ENCODE measurements at places on chromosomes 5 and 9.

DNA sequence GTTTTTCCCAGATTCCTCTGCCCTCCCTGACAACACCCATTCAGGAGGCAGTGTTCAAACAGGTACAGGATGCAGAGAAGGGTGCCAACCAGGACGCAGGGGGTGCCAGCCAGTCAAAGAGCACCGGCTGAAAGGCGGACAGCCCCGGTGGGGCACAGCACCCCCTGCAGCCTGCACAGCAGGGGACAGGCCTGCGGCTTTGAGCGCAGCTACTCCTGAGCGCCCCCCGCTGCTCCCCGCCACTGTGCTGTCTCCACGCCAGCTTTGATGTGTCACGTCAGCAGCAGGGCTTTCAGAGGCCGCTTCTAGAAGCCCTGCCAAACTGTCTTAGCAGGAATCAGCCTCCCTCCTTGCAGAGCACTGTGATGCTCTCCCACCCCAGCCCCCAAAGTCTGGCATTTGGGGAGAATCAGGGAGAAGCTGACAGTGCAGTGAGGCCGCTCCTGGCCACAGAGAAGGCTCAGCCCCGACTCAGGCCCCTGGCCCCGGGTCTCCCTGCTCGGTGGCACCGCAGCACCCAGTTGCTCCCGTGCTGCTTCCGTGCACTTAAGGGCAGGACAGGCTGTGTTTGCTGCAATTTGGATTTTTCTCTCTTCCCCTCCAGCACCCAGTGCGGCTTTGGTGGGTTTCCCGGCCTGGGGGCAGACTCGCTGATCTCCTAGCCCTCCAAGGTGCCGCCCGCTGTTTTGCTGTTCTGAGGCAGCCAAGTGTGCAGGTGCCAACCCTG is 20.3 kb downstream of the AK8 start:
- DNase-seq: no peak

- no peak for DNase-seq
Observed at GRCh38 chr9:134296301-134297082, 29.8 kb upstream of the RXRA start.

DNA sequence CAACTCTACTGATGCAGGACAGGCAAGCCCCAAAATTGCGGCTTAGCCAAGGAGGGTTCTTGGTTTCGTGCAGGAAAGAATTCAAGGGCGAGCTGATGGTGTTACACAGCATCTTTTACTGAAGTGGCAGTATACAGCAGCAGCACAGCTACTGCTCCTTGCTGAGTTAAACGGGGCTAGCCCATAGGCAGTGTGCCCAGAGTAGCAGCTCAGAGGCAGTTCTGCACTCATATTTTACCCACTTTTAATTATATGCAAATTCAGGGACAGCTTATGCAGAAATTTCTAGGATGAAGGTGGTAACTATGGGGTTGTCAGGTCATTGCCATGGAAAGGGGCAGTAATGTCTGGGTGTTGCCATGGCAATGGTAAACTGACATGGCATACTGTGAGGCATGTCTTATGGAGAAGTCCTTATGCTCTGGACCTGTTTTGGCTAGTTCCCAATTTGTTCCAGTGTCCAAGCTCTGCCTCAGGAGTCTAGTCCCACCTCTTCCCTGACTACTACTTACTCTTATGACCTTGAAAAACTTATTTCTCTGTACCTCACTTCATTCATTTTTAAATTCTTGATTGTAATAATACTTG is 2.0 kb upstream of the SPINK9 start:
- no peak for DNase-seq

DNA sequence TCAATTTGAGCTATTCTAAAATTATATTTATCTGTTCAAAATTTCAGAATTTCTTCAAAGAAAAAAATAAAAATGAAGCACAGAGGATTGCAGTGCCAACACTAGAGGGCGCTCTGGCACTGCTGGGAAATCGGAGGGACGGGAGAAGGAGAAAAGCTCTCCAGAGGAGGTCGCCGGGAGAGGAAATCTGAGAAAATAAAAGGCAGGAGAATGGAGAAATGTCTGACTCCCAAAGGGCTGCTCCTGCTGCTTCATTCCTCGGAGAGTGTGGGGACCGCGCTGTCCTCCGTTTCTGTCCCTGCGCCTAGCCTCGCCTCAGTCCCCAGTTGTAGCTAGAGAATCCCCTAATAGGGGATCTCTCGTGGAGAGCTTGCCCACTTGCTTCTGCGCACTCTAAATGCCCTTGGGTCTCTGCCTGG is 40.0 kb upstream of the ARSB start:
- peak; percentile 62 for DNase-seq

GRCh38 chr5:652773-653350 is 40.3 kb downstream of the TPPP start:
- DNase-seq: no peak

DNA sequence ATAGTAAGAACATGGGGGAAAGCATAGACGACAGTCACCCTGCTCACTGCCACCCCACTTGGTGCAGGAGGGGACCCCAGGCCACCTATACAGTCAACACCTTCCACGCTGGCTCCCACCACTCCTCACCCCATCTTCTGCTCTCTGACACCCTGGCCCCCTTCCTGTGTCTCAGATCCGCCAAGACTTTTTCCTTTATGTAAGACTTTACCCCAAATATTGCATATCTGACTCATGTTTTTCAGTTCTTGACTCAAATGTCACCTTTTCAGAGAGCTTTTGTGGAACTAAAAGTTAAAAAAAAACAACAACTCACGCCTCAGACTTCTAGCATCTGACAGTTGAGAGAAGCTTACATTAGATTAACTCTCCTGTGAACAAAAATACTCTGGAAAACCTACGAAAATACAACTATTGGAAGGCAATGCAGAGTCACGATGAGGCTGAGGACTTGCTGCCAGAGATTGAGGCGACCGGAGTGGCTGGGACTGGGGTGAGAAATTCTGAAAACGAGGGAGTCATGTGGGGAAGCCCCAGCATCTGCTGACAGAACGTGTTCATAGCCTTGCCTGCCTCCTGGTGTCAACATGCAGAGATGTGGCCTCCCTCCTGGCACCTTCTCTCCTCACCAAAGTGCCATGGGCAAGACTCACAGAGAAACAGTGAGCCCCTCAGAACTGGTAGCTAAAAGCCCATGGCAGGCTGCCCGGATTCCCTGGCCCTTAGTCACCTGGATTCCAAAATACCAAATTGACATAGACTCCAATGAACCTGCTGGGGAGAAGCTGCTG is 22.4 kb upstream of the FCN2 start:
- DNase-seq: peak; percentile 74

DNA sequence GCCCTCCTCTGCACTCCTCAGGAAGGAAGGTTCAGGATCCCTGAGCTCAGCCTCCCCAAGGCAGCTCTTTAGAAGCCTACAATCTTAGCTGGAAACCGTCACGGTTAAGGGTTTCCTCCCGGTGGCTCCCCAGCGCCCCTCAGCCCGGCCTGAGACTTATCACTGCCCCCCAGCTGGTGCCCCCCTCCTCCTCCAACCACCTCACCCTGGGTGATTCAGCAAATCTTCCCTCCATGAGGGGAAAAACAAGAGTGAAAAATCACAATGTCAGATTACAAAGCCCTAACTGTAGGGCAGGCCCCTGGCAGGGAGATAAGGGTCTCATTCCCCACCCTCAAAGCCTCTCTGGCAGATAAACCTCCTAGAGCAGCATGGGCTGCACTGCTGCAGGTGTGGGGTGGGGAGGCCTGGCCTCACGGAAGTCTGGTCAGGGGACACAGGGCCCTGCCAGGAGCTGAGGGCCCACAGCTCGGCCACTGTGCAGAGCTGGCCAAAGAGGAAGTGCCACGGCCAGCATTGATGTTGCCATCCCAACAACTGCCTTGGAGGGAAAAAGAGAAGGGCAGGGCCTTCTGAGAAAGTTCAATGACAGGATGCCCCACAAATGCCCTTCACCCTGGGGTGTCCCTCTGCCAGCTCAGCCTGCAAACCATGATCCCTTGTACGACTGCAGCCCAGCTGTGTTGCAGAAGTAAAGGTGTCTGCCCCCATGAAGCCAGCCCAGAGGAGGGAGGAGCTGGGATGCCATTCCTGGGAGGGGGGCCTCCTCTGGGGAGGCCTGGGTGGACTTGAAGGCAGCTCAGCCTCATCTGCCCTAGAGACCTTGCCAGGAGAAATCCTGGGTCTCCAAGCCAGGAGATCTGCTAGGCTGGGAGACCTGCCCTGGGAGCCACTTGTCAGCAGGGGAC is 25.9 kb downstream of the GFI1B start:
- DNase-seq: no peak

DNA sequence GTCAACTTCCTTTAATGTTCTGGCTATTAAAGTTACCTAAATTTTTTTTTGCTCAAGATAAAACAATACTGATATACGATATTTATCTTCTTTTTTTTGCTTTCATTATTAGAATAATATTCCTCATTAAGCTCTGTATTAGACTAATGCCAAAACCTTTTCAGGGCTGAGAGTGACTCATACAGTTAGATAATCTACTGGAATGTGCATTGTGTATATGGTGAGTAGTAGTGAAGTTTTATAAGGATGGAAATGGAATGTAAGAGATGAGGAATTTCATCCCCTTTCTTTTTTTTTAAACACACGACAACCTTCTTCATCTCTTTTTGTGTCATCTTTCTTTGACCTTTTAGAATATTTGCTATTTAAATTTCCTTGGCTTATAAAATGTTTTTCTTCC is 268.6 kb downstream of the ISL1 start:
- DNase-seq: no peak

- DNase-seq: peak; percentile 31
Observed at GRCh38 chr5:56698463-56699381, 116.6 kb upstream of the MAP3K1 start.

GRCh38 chr5:148104226-148104625 is 40.4 kb downstream of the SPINK5 start:
- DNase-seq: no peak

DNA sequence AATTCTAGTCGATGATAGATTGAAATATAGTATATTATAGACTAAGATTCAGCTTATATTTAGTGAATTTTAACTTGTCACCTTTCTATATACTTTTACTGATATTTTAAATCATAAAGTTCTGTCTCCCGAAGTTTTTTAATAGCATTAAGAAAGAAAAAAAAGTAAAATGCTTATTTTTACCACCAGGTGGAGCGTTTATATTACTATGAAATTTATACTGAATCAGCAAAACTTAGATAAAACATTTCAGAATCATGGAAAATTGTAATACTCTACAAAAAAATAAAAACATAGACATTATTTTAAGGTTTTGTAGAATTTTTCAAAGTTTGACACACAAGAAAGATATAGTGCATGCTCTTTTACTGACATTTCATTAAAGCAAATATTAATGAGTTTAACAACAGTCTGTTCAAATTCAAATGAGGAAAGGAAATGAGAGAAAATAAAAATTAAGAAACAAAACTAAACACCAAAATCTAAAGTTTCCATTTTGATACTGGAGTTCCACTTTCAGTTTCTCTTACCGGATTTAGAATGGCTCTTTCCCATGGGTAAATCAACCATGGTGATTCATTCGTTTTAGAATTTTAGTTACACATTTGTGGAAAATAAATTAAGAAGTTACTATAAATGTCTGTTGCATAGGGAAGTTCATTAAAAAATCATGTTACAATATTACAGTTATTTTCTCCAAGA is 1035.3 kb downstream of the CDH12 start:
- DNase-seq: no peak
